SJCRH30 (cell line): ENCODE measurements at places on chromosomes 2 and 18.

DNA sequence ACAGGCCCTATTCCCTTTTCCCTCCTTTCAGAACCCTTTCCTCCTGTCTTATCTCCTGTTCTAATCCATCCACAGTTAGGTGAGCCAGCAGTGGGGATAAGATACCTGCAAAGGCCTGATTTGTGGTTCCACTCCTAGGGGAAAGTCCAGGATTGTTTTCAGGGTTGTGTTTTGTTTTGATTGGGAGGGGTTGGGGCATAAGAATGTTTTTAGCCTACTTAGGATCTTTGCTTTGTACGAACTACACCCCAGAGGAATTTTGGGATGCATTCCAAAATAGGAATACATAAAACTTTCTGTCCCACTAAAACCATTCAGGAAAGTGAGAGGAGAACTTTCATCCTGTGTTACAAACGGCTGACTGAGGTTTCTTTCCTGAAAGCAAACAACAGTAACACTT lies 150.8 kb upstream of the PGAP1 start:
- DNase-seq, result no peak

DNA sequence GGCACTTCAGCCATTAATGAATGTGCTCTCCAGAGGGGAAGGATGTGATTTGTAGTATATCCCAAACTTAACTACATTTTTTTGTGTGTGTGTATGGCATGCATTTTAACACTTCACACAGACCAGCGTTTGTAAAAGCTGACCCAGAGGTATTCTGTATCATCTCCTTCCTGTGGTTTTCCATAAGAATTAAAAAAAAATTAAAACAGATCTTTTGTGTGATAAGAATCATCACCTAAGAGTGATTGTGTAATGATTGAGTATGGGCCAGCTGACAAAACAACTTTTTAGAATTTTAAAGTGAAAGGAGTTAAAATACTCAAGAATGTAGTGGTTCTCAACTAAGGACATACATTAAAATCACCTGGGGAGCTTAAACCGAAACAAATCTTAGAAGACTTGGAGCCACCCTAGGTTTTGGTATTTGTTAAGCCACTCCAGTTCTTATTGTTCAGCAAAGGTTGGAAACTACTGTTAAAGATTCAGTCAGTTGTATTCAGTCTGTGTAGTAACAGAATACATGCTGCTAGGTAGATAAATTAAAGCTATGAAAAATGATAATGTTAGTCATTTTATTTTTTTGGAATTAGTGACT lies 120.1 kb downstream of the HAUS1 start:
- DNase-seq, result no peak

DNA sequence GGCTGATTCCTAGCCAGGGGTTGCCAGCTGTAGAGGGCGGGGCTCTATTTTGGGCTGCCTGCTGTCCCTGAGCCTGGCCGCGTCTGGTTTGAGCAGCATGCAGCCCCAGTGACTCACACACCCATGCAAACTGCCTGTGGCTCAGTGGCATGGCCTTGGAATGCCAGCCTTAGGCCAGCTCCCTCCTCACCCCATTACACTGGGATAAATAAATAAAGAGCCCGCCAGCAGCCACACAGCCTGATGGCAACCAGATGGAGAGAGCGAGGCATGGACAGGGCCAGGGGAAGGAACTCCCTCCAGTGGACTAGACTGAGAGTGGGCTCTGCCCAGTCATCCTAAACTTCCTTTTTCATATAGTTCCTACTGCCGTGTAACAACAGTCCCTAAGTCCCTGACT lies 18.3 kb downstream of the NHEJ1 start:
- DNase-seq, result peak; percentile 27

DNA sequence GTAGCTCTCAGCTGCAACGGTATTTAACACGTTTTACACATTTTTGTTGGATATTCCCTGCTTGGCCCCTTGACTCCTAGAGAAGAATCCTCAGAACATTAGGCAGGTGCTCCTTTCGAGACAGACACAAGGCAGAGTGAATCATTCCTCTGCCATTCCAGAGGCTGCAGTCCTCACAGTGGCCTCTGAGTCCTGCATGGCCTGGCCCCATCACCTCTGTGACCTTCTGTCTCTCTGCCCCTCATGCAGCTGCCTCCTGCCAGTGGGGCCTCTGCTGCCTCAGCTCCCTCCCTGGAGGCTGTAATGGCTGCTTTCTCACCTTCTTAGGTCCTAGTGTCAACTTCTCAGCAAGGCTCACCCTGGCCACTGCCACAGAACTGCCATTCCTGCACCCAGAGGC lies 101.3 kb downstream of the PTPRM start:
- DNase-seq, result no peak

DNA sequence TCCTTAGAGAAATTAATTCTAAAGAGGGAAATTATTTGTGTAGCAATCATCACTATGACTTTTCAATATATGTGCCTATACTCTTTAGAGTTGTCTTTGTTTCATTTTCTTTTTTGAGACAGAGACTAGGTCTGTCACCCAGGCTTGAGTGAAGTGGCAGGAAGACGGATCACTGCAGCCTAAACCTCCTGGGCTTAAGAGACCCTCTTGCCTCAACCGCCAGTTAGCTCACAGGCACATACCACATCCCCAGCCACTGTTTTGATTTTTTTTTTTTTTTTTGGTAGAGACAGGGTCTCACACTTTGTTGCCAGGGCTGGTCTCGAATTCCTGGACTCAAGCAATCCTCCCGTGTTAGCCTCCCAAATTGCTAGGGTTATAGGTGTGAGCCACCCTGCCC lies 12.4 kb downstream of the YWHAQ start:
- DNase-seq, result no peak

GRCh38 chr2:143071185-143071876 lies 57.9 kb upstream of the ARHGAP15 start:
- DNase-seq, result no peak

DNA sequence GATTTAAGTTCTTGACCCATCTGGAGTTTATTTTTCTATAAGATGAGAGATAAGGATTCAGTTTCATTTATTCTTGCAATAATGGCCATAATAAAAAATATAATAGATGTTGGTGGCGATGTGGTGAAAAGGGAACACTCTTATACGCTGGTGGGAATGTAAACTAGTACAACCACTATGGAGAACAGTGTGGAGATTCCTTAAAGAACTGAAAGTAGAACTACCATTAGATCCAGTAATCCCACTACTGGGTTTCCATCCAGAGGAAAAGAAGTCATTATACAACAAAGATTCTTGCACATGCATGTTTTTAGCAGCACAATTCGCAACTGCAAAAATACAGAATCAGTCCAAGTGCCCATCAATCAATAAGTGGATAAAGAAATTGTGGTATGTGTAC lies 1040.5 kb upstream of the GYPC start:
- DNase-seq, result no peak

- DNase-seq, result peak; percentile 18
These were observed 389.8 kb downstream of the FIGN start for GRCh38 chr2:163345795-163346573.

GRCh38 chr2:203748331-203749126 lies 42.1 kb downstream of the CD28 start:
- DNase-seq, result no peak
